T-cell (primary cell): ENCODE measurements at places on chromosomes 7 and 10. TPM values are rescaled to one million over a fixed set of nuclear protein-coding genes. Genes with fewer than 3 reads are reported as not detected.

GRCh38 chr10:43968076-43968475 lies 319.4 kb upstream of the ZNF32 start:
- no peak for DNase-seq

GRCh38 chr10:70277396-70278030 lies 6.3 kb downstream of the NPFFR1 start:
- DNase-seq, result no peak

GRCh38 chr10:52621635-52622079 lies 150.9 kb downstream of the MBL2 start:
- DNase-seq, result no peak

- no peak for DNase-seq
Measured at GRCh38 chr10:7857262-7857661, 39.0 kb downstream of the TAF3 start.

DNA sequence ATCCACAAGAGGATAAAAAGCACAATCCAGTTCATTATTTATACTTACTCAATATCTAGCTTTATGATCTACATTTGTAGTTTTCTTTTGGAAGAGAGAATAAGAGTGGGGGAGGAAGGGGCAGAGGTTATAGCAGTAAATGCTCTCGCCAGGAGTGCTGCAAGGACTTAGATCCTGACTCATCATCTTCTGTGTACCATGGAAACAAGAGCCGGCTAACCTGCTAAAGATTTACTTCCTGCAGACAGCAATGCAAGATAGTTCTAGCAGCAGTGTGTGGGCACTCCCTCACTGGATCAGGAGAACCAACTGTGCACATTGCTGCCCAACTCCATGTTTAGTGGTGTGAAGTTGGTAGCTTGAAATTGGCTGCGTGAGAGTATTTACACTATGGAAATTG lies 47.7 kb upstream of the TRIL start:
- no peak for DNase-seq

GRCh38 chr7:157580324-157580723 lies 243.5 kb downstream of the DNAJB6 start:
- DNase-seq, result no peak

GRCh38 chr10:74194999-74195398 lies 44.0 kb downstream of the ADK start:
- no peak for DNase-seq

DNA sequence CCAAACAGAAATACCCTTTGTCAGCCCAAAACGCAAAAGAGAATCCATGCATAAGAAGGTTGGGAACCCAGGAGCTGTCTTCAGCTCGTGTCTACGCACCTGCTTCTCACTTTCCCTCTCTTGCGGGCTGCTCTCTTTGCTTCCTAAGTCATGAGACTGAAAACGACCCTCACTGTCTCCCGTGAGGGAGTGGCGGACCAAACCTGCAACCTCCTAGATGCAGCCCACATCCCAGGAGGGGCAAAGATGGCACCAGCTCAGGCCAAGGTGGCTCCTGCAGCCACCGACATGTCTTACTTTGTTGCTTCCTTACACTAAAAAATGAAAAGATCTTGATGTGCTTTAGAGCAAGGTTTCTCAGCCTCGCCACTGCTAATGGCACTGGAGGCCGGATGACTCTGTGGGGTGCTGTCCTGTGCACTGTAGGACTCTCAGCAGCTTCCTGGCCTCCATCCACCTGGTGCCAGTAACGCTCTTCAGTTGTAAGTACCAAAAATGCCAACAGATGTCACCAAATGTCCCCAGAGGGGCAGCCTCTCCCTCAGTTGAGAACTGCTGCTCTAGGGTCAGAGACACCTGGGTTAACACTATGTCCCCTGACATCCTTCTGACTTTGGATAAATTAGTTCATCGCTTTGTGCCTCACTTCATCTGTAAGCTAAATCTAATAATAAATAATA lies 179.8 kb upstream of the PFKP start:
- no peak for DNase-seq

- no peak for DNase-seq
Measured at GRCh38 chr10:33967606-33968120, 633.2 kb upstream of the NRP1 start.

GRCh38 chr7:50940621-50941020 lies 157.9 kb upstream of the GRB10 start:
- DNase-seq, result no peak

GRCh38 chr7:42972699-42973500 lies 40.7 kb downstream of the MRPL32 start:
- no peak for DNase-seq

PLXDC2 gene
- 0.53 TPM for total RNA-seq

NPFFR1 gene
- total RNA-seq, result not detected

OPN4 gene
- not detected for total RNA-seq

LBX1 gene
- not detected for total RNA-seq

CFAP58 gene
- not detected for total RNA-seq

FAM131B gene
- total RNA-seq, result 0.08 TPM

TMEM270 gene
- total RNA-seq, result not detected
